Renal cortical epithelial cell (primary cell): ENCODE measurements at places on chromosomes 2 and 18.

- DNase-seq: no peak
Measured at GRCh38 chr18:21745231-21745630, 4.6 kb downstream of the MIB1 start.

- peak; percentile 37 for DNase-seq
Measured at GRCh38 chr2:224127871-224128501, 88.9 kb upstream of the SERPINE2 start.

- DNase-seq: no peak
Measured at GRCh38 chr2:235495373-235496238, 1.8 kb downstream of the AGAP1 start.

GRCh38 chr2:233865838-233866237, 2.3 kb downstream of the MSL3B start:
- no peak for DNase-seq

DNA sequence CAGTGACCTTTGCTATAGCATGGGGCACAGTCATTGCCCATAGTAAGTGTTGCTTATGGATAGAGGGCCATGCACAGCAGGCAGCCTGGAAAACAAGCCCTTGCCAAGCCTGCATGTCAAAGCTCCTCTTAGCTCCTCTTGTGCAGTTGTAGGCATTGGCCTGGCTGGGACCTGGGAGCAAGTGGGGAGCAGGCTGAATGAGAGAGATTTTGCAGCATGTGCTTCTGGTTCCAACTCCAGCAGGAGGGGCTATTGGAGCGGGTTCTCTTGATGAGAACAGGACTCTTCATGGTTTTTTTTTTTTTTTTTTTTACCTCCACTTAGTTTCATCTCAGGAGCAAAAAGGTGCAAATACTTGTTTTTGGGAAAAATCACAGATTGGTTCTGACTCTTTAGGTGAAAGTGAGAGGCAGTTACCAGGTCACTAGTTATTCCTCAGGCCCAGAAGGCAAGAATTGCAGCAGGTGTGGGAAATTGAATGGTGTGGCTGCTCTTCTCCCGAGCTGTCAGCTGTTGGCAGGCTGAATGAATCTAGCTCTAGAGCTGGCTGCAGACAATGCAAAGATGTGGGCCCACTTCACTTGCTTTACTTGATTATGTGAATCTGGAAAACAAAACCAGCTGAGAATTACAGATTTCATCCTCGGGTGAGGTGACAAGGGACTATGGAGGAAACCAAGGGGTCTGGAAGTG, 95.9 kb downstream of the MAP4K4 start:
- no peak for DNase-seq

DNA sequence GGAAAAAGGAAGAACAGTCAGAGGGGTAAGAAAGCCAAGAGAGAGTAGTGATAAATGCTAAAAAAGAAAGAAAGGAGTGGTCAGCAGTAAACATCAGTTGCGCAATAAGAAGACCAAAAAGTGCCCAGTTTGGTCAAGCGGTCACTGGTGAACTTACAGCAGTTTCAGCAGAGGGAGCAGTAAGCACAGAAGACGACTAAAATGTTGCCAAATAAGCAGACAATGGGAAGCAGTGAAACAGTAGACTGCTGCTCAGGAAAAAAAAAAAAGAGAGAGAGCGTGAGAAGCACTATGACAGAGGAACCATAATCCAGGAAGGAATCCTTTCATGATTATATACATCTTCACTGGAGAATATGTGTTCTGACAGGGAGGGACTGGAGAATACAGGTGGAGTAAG, 45.8 kb downstream of the DNAJC10 start:
- peak; percentile 74 for DNase-seq

GRCh38 chr2:215702116-215702902, 266.4 kb upstream of the FN1 start:
- no peak for DNase-seq

GRCh38 chr18:58977801-58978200, 113.1 kb downstream of the ZNF532 start:
- DNase-seq: no peak

DNA sequence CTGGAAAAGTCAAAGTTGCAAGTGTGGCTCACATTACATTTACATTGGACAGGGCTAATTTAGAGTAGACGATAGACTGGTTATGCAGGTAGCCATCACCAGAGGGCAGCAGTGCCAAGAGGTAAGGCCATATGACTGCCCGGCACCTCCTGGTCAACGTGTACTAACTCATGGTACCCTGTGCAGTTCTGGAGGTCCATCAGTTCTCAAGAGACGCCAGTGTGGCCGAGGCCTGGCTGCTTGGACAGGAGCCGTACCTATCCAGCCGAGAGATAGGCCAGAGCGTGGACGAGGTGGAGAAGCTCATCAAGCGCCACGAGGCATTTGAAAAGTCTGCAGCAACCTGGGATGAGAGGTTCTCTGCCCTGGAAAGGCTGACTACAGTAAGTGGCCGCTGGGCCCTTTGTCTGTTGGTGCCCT, 65.8 kb upstream of the EML6 start:
- peak; percentile 47 for DNase-seq

DNA sequence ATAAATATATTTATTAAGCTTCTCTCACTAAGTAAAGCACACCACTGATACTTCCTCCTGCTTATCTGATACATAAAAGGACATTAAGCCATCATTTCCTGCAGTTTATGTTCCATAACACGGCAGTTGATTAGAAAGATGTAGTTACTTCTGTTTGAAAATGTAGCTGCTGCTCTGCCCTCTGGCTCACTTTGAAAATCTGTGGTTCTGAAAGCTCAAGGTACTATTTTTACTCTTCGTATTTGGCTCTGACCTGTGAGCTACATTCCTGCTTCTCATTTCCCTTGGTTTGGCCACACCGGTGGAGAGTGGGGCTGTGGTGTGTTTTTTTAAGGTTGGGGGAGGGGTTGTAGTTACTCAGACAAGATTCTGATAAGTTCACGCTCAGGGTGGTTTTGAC, 12.8 kb upstream of the TTN start:
- DNase-seq: no peak

- peak; percentile 94 for DNase-seq
Measured at GRCh38 chr2:55014962-55015939, 35.0 kb downstream of the RTN4 start.

DNA sequence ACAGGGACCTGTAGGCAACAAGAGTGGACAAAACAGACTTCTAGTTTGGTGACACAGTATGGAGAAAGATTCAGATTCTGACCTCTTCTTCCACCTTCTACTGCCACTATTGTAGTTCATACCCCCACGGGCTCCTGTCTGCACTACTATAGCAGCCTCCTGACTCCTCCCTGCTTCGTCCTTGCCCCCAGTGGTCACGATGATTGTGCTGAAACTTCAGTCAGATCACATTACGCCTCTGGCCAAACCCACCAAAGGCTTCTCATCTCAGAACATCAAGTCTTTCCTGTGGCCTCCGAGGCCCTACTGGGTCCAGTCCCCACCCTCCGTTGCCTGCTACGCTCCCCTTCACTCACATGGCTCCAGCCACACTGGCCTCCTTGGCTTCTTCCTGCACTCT, 147.6 kb downstream of the CYP26B1 start:
- no peak for DNase-seq

DNA sequence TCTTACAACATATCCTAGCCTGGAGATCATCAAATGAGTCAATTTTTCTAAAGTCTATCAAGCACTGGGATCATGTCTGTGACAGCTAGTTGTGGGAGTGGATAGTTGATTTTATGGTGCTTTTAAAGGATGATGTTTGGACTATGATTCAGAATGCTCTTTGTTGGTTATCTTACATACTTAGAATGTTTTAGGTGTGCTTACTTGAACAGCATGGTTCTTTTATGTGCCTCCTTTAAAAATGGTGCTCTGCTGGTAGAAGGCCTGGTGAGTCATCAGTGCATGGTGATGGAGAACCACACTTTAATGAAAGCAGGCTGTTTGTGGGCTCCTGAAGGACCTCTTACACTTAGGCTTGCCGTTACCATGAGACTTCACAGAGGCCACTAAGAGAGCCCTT, 682.7 kb upstream of the FANCL start:
- DNase-seq: peak; percentile 22

DNA sequence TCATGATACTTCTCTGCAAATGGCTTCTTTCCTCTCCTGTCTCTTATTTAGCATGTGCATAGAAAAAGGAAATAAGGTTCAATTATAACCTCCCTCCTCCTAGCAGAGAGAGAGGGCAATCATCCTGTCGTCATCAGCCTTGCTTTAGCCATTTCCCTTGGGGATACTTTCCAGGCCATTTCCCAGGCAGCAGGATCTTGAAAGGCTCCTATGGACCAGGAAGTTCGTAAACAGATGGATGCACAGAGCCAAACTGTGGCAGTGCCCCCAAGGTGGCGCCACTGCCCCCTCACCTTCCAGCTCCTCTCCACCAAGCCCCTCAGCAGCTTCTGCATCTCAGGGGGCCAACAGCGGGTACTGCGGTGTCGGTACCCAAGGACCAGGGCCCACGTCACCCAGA, 157.4 kb downstream of the DTNA start:
- DNase-seq: no peak
